ENCODE measurements at places on chromosomes 2 and 18. TPM values are rescaled to one million over a fixed set of nuclear protein-coding genes. Genes with fewer than 3 reads are reported as not detected.

GRCh38 chr2:142866426-142866825 is 11.0 kb upstream of the KYNU start:
- DNase-seq = no peak
- H3K27me3 ChIP-seq = no peaks in the 10 kb centered on the region
- no peaks in the 10 kb centered on the region for H3K4me1 ChIP-seq
- no peaks in the 10 kb centered on the region for H3K36me3 ChIP-seq

DNA sequence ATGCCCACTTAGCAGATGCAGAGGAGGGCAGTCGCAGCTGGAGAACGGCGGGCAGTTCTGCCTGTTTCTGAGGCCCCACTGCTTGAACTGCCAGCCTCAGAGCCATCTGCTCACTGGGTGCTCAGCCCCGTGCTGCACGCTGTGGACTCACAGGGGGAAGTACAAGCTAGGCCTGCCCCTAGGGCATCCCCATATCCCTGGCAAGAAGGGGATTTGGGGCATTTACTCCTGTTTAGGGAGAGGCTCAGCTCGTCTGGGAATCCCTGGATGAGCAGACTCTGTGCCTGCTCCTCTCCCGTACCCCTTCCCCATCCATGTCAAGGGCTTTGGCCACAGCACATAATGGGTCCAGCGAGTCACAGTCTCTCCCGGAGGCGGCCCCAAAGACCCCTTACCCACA is 169.8 kb upstream of the PKDCC start:
- H3K4me3 ChIP-seq = no peak overlapping the region
- H3K4me1 ChIP-seq = no peaks in the 10 kb centered on the region
- H3K27me3 ChIP-seq = no peaks in the 10 kb centered on the region
- no peaks in the 10 kb centered on the region for H3K36me3 ChIP-seq
- DNase-seq = no peak
- no peak overlapping the region for H3K27ac ChIP-seq

DNA sequence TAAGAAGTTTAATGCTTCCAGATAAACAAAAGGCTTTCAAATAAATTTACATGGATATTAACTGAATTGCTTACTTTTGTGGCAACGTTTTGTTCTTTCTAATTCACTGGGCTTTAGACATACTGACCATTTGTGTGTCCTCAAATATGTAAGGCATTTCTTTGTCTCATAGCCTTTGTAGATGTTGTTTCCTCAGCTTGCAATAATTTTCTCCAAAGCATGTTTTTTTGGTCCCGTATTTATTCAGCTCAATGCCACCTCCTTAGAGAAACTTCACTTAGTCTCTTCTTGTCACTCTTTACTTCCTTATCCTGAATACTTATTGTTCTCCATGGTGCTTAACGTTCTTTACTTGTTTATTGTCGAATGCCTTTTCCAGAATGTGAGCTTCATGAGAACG is 98.5 kb downstream of the NUP35 start:
- no peaks in the 10 kb centered on the region for H3K36me3 ChIP-seq
- no peak for DNase-seq
- H3K27me3 ChIP-seq = no peaks in the 10 kb centered on the region
- no peak overlapping the region for H3K4me3 ChIP-seq
- H3K27ac ChIP-seq = no peak overlapping the region

The TEX44 gene
- total RNA-seq = not detected

- H3K4me1 ChIP-seq = peaks cover 10% of the 10 kb centered on the region
- no peaks in the 10 kb centered on the region for H3K27me3 ChIP-seq
- DNase-seq = no peak
- H3K4me3 ChIP-seq = no peak overlapping the region
Observed at GRCh38 chr2:106030287-106031268, 163.5 kb downstream of the UXS1 start.

- no peak overlapping the region for H3K4me3 ChIP-seq
- no peaks in the 10 kb centered on the region for H3K4me1 ChIP-seq
- H3K27me3 ChIP-seq = no peaks in the 10 kb centered on the region
- no peak for DNase-seq
- H3K36me3 ChIP-seq = peaks cover 9% of the 10 kb centered on the region
Observed at GRCh38 chr2:28313220-28313784, 79.4 kb upstream of the FOSL2 start.

DNA sequence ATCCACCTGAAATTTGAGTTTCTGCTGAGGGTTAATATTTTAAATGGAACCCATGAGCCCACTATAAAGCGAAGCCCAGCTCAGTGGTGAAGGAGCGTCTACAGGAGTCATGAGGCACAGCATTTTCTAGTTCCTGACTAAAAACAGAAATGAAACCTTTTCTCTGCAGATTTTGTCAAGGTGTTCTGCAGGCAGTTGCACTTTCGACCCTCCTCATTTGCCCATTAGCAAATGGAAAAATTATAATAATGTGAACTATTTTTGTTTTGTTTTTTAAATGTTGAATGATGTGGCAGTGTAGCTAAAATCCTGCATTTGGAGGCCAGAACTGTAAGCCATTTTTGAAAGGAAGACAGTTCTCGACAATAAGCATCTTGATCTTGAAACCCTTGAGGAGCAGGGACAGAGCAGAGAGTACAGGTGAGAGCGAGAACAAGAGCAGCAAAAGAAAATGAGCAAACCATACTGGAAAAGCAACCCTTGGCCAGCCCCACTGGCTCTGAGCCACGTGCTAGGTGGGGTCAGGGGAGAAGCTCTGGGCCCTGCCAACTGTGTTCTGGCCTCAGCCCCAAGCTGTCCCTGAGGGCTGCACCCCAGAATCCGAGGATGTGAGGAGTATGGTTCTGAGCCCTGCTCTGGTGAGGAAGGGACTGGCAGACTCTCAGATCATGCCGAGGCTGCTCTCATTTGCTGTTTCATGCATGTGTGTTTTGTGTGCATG is 26.4 kb upstream of the COPS8 start:
- no peak overlapping the region for H3K4me3 ChIP-seq
- DNase-seq = no peak
- peaks cover 6% of the 10 kb centered on the region for H3K4me1 ChIP-seq
- H3K27ac ChIP-seq = no peak overlapping the region

DNA sequence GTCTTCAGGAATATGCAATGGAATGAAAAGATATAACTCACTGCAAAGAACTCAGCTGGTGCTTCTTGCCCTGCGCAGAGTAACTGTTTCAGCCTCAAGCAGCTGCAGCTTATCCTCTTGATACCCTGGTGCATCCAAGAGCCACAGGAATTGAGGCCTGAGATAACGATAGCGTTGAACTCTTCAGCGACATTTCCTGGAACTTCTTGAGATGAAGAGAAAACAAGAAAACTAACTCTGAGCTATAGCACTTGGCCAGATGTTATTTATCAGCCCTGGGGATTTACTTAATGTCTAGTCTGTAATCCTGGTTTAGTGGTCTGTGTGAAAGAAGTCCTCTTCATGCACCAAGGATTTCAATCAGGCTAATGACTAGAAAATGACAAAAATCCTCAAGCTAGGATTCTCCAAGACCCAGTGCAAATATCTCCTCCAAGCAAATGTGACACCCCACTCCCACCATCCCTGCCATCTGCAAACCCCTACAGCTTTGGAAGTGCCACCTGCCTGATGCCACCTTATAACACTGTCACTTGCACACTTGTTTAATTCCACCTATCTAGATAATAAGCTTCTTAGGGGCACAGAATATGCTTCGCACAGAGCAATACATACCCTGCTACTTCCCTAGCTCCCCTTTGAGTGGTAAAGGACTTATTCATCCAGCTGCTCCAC is 40.6 kb downstream of the EHD3 start:
- H3K36me3 ChIP-seq = no peaks in the 10 kb centered on the region
- DNase-seq = peak; percentile 58
- H3K27me3 ChIP-seq = no peaks in the 10 kb centered on the region
- no peak overlapping the region for H3K4me3 ChIP-seq

- H3K36me3 ChIP-seq = peaks cover 7% of the 10 kb centered on the region
- H3K27me3 ChIP-seq = no peaks in the 10 kb centered on the region
- H3K27ac ChIP-seq = no peak overlapping the region
- DNase-seq = no peak
- no peak overlapping the region for H3K4me3 ChIP-seq
Observed at GRCh38 chr2:37658682-37659081, 12.8 kb downstream of the CDC42EP3 start.

GRCh38 chr2:28294451-28294850 is 98.2 kb upstream of the FOSL2 start:
- no peak for DNase-seq
- no peaks in the 10 kb centered on the region for H3K36me3 ChIP-seq
- H3K27ac ChIP-seq = no peak overlapping the region
- no peaks in the 10 kb centered on the region for H3K27me3 ChIP-seq

- peaks cover 29% of the 10 kb centered on the region for H3K4me1 ChIP-seq
- no peak overlapping the region for H3K27ac ChIP-seq
- H3K4me3 ChIP-seq = peak overlapping the region; percentile 3
- peak; percentile 20 for DNase-seq
- no peaks in the 10 kb centered on the region for H3K36me3 ChIP-seq
Observed at GRCh38 chr2:72923833-72924352, 6.6 kb downstream of the EMX1 start.

- peak overlapping the region; percentile 54 for H3K27ac ChIP-seq
- H3K4me3 ChIP-seq = no peak overlapping the region
- no peaks in the 10 kb centered on the region for H3K27me3 ChIP-seq
- H3K4me1 ChIP-seq = peaks cover 5% of the 10 kb centered on the region
- DNase-seq = peak; percentile 45
Observed at GRCh38 chr18:22057908-22058527, 111.4 kb upstream of the GATA6 start.

The EDAR gene
- total RNA-seq = 1.1 TPM

The MORN2 gene
- 1.3 TPM for total RNA-seq
